Hypothalamus (tissue), 51 donors: ENCODE measurements at places on chromosomes 4 and X.

DNA sequence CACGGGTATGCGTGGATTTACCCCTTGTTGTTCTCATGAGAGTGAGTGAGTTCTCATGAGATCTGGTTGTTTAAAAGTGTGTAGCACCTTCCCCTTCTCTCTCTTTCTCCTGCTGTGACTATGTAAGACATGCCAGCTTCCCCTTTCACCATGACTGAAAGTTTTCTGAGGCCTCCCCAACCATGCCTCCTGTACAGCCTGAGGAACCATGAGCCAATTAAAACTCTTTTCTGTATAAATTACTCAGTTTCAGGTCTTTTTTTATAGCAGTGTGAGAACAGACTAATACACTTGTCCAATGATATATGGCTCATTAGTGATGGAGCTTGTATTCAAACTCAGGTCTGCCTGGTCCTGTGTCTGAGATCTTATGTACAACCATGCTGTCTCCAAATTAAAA, 28.5 kb upstream of the RTL3 start:
- no peak for DNase-seq

GRCh38 chr4:5755161-5755560, 44.2 kb downstream of the EVC start:
- DNase-seq = no peak

- DNase-seq = no peak
These were observed 57.1 kb upstream of the NPFFR2 start for GRCh38 chr4:71974681-71975080.

GRCh38 chrX:11666164-11666563, 444 bp upstream of the ARHGAP6 start:
- no peak for DNase-seq

DNA sequence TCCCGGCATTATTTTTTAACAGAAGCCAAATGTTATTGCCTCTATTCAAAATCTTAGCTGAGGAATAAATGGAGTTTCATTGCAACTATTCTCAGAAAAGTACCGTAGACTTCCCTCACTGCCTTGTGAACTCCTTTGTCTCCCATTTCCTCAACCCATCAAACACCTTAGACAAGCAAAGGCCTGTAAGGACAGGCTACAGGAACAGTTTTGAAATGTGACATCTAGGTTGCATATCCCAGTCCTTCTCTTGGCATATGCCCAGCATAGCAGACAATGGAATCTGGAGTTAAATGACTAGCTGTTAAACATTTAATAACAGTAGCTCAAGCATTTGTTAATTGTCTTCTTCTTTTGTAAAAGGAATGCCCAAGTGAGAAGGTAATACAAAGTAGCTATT, 1371.7 kb downstream of the STIM2 start:
- DNase-seq = no peak

DNA sequence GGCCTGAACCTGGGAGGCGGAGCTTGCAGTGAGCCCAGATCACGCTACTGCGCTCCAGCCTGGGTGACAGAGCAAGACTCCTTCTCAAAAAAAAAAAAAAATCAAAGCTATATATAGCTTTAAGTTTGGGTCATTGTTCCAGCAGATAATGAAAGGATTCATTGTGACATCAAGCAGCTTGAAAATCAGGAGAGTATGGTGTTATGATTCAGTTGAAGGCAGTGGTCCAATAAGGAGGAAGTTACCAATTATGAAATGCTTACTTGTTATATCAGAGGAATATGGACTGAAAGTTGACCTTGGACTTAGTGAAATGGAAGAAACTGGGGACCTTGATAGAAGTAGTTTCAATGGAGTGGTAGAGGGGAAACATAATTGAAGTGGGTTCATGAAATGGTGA, 140.4 kb upstream of the MAD2L1 start:
- DNase-seq = no peak

- DNase-seq = no peak
These were observed 21.3 kb upstream of the SULT1E1 start for GRCh38 chr4:69881173-69881773.

DNA sequence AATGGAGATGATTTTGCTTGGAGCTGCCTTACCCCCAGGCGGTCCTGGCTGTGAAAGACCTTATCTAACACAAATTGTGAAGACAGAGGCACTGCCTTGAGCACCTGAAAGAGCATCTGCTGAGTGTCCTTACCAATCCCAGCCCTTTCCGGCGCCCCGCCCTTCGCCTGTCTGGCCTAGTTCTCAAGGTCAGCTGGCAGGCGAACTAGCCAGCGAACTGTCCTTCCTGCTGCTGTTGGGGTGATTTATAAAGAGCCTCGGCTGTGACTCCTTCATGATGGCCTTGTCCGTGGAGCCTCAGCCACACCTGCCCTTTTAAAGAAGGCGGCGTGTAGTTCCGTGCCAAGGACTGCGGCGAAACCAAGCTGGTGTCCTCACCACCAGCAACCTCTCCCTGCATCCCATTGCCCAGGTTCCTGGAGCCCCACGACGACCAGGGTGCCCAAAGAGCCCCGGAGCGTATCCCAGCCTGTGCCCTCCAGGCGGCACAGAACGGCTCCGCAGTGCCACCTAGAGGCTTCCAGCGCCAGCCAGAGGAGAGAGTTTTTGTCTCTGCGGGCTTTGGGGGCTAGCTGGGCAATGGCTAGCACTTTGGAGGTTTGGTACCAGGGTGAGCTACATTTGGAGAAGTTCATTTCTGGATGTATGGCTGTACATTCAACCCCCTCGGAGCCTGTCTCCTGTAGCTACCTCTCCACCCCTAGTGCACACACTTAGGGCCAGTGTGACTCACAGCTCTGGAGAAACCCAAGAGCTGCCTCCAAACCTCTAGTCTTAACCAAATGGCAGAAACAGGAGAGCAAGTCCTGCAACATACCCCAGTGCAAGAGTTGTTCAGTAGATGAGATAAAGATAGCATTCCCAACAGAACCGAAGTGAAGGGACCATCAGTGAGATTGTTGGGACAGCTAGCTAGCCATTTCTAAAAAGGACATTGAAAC, 36.8 kb upstream of the VMA21 start:
- no peak for DNase-seq

GRCh38 chr4:65617416-65617815, 52.9 kb downstream of the EPHA5 start:
- DNase-seq = no peak

- no peak for DNase-seq
These were observed 116.7 kb downstream of the NYX start for GRCh38 chrX:41563876-41564275.

GRCh38 chr4:98663226-98664006, 5.0 kb upstream of the TSPAN5 start:
- no peak for DNase-seq

DNA sequence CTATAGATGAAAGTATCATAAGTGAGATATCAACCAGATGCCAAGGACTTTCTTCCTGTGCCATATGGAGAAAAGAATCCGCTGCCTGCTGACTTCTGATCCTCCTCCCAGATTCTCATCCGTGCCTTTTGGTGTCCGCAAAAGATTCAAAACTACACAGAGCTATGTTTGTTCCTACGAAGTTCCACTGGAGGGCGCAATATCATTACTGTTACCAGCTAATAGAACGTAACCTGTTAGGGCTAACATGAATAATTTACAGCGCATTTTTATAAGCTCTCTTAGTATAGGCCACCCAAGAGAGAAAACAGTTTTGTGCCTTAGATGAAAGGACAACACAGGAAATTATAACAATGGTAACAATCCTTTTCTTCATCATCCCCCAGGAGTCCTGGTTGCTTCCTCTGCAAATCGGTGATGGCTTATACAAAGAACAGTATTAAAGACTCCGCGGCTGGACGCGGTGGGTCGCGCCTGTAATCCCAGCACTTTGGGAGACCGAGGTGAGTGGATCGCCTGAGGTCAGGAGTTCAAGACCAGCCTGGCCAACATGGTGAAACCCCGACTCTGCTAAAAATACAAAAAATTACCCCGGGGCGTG, 22.8 kb upstream of the CENPVL3 start:
- peak; percentile 13 for DNase-seq

- no peak for DNase-seq
These were observed 32.7 kb upstream of the DAPP1 start for GRCh38 chr4:99783940-99784339.

DNA sequence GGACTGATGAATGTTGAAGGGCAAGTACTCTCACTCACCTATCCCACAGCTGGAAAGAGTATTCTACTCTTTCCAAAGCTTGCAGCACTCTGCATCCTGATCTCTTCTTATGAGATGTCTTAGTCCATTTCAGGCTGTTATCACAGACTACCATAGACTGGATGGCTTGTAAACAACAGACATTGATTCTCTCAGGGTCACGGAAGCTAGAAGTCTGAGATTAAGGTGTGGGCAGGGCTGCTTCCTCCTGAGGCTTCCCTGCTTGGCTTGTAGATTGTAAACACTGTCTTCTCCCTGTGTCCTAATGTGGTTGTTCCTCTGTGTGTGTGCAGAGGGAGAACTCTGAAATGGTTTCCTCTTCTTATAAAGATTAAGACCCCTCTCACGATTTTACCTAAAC, 131.2 kb downstream of the MXRA5 start:
- DNase-seq = no peak

- no peak for DNase-seq
These were observed 36.7 kb downstream of the HMGB3 start for GRCh38 chrX:151019856-151020255.

GRCh38 chr4:141724646-141725045, 88.3 kb downstream of the IL15 start:
- no peak for DNase-seq

DNA sequence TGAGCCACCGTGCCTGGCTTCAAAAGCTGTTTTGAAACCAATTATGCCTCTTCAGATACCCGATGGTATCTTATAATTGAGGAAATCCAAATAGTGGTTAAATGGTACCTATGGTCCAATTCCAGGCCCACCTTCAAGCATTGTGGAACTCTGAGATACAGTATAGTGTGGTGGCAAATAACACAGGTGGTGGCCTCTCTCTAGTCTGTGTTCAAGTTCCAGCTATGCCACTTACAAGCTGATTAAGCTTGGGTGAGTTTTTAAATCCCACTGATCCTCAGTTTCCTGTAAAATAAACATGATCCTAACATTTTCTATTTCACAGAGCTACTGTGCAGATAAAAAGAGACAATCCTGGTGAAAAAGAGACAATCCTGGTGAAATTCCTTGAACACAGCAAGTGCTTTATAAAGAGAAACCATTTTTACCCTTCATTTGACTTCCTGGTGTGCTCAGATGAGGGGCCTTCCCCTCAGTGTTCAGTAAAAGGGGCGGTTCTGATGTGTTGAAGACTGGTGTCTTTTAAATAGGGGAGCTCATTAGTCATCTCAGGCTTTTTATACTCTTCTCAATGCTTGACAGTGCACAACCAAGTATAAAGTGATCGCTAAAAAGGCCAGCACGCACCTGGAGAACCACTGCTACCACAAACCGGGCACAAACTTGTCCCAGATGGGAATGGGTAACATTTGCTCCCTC, 30.8 kb upstream of the CD40LG start:
- no peak for DNase-seq

GRCh38 chr4:39232100-39232499, 49.8 kb downstream of the WDR19 start:
- DNase-seq = no peak

- DNase-seq = no peak
These were observed 88.6 kb downstream of the HHIP start for GRCh38 chr4:144734522-144734921.

DNA sequence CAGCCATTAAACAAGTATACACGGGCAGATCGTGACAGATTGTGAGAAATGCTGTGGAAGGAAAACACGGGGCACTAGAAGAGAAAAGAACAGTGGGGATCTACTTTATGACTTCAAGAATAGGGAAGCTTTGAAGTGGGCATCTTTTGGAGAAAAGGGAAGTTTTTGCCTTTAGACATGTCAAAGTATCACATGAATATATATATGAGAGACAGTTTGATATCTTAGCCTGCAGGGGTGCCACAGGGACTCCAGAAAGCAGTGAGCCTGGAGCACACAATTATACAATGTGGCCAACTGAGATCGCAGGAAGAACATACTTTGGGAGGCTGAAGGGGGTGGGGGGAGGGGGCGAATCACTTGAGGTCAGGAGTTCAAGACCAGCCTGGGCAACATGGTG, 35.7 kb downstream of the RELL1 start:
- DNase-seq = no peak

DNA sequence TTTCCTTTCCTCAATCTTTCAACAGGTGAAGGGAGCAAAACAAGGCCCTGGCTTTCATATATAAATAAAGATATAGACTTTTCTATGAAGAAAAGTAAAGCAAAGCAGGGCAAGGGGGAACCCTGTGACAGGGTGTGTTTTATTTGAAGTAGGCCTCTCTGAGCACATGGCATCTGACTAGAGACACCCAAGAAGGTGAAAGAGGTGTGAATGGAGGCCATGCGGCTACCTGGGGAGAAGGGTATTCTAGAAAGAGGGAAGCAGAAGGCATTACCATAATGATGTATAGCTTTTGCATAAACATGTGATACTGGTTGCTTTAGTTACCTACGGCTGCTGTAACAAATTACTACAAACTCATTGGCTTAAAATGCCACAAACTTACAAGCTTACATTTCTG, 75.8 kb downstream of the DHX15 start:
- DNase-seq = no peak

- DNase-seq = no peak
These were observed 3.4 kb upstream of the CYBB start for GRCh38 chrX:37776283-37776986.

GRCh38 chrX:10631416-10632145, 11.2 kb upstream of the MID1 start:
- no peak for DNase-seq

DNA sequence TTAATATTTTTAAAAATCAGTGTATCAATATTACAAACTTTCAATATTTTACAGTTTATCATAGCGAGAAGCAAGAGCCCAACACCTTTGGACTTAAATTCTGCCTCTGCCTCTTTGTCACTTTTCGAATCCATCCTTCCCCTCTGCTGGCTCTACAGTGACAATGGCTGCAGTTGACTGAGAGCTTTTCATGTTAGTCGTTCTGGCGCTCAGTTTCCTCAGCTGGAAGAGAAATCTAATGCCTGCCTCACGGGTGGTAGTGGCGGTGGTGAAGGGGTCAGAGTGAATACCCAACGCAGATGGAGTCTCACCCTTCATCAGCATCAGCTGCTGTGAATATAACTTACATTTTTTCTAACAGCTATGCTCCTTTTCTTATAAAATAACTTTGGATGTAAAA, 144.8 kb downstream of the NWD2 start:
- no peak for DNase-seq

DNA sequence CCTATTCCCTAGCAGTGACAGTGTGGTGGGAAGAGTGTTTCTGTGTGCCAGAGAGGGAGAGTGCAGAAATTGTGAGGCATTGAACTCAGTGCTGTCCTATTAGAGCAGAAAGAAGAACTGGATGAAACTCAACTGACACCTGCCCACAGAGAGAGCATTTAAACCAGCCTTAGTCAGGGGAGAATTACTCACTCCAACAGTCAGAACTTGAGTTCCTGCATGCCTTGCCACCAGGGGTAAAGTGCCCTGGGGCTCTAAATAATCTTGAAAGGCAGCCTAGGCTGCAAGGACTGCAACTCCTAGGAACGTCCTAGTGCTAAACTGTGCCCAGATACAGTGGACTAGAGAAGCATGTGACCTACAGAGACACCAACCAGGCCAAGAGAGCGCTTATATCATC, 12.8 kb downstream of the CYSLTR1 start:
- no peak for DNase-seq

GRCh38 chr4:38162240-38162784, 202.1 kb downstream of the PTTG2 start:
- no peak for DNase-seq

GRCh38 chrX:108641589-108642272, 94.6 kb downstream of the IRS4 start:
- DNase-seq = no peak
